ENCODE measurements at places on chromosomes 11 and 22. TPM values are rescaled to one million over a fixed set of nuclear protein-coding genes. Genes with fewer than 3 reads are reported as not detected.

DNA sequence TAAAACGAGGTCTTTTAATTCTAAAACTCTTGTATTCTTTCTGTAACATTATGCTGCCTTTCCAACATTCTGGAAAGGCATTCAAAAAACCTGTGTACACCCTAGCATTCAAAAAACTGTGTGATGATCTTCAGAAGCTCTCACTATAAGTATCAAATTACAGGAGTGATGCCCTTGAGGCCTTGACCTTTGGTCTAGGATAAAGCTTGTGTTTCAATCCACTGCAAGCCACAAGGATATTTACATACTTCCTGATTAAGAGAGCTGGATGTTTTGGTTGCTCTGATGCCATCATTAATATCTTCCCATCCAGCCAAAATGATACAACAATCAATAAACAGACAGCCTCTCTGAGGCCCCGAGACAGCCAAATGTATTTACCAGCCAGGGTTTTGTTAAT, 11.9 kb downstream of the CLPB start:
- DNase-seq = no peak

- DNase-seq = no peak
Measured at GRCh38 chr11:39807904-39808303, 1651.5 kb downstream of the LRRC4C start.

DNA sequence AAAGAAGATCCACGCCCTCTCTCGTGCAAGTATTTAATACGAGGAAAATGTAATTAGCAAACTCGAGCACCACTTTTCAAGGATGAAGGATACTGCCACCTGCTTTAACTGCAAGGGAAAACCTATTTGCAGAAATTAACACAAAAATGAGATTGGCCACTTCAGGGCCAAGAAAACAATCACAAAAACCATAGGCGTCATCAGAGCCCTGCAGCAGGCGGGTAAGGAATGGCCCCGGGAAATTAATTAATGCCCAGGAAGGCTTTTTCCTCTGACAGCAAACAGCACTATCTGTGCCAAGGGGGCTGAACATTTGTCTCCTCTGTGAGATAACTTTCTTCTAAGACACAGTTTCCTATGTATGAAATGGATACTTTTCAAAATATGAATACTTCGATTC, 255.7 kb downstream of the CTTN start:
- no peak for DNase-seq

The MIEF1 gene
- 28.3 TPM for total RNA-seq

GRCh38 chr11:134719397-134719796, 307.4 kb upstream of the B3GAT1 start:
- no peak for DNase-seq

DNA sequence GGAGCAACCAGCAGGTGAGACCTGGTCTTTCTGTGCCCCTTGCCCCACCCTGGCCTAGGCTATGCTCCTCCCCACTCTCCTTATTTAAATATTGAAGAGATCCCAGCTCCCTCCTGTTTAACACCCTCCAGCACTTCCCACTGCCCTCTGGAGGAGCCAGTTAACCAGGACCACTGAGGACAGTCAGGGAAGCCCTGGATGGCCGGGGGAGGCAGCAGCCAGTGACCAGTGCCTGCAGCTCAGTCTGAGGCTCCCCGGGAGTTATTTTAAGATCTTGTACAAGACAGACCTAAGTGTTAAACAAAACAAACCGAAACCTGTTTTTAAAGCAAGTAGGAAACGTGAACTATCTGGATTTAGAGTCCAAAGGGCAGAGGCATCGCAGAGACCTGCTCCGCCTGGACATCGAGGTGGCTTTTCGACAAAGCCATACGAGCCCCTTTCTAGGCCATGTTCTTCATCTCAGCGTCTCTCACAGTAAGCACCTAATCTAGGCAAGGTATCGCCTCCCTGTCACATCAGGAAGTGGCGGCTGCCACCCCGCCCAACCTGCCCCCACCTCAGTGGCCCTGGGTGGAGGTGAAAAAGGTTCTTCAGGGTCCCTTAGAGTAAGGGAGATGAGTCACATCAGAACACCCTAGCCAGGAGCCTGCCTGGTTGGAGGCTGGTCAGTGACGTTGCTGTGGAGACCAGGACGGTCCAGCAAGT, 35.2 kb downstream of the TRMU start:
- peak; percentile 77 for DNase-seq
